ENCODE measurements at places on chromosomes 11 and 22.

GRCh38 chr11:35142481-35143075 is 3.6 kb downstream of the CD44 start:
- DNase-seq = peak; percentile 90

GRCh38 chr22:42203609-42204008 is 66.8 kb downstream of the TCF20 start:
- no peak for DNase-seq

GRCh38 chr11:120425527-120425926 is 86.0 kb upstream of the GRIK4 start:
- DNase-seq = no peak

- no peak for DNase-seq
Observed at GRCh38 chr22:46104170-46104880, 46.0 kb upstream of the PPARA start.

DNA sequence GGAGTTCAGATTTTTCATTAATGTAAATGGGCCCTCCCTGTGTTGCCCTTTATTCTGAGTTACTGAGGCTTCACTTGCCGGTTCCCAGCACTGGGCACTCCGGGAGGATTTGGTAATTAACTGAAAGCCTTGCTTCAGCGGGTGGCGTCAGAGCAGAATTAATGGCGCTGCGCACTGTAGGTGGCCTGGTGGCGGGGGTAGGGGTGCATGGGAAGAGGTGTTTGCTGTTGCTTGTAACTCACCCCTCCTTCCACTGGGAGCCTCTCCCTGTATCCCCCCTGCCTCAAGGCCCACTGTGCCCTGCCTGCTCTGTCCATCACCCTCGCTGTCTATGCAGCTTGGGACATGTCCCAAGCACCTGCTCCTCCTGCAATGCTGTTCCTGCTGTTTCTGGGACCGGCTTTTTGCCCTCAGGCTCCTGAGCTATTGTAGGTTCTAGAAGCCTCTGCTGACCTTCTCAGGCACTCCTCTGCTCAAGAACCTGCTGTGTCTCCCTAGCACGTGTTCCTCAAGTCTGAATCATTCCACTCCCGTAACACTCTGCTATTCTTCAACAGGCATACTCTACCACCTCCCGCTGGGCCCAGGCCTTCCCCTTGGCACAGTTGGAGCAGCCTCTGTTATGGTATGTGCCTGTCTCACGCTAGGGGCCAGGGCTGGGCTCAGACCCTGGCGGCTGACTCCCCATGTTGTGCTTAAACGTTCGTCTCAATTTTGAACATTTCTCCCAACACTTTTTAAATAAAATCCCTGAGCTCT is 24.4 kb downstream of the ARHGAP8 start:
- DNase-seq = no peak

DNA sequence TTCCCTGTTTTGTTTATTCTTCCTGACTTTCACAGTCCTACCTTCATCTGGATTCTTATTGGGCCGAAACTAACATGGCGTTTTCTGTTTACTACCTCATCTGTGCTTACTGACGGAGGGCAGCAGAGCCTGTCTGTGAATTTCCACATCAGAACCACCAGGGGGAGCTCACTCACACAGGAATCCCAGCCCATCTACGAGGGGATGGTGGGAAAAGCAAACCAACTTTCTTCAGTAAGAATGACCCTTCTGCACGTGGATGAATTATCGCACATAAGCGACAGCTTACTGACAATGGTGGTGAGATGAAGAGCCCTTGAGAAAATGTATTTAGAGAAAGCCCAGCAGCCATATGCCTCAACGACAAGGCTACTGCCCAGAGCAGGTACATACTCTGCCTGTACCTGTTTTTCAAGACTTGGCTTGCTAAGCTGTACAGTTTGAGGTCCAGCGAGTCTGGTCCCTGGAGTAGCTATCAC is 42.5 kb downstream of the LARGE2 start:
- DNase-seq = peak; percentile 80

DNA sequence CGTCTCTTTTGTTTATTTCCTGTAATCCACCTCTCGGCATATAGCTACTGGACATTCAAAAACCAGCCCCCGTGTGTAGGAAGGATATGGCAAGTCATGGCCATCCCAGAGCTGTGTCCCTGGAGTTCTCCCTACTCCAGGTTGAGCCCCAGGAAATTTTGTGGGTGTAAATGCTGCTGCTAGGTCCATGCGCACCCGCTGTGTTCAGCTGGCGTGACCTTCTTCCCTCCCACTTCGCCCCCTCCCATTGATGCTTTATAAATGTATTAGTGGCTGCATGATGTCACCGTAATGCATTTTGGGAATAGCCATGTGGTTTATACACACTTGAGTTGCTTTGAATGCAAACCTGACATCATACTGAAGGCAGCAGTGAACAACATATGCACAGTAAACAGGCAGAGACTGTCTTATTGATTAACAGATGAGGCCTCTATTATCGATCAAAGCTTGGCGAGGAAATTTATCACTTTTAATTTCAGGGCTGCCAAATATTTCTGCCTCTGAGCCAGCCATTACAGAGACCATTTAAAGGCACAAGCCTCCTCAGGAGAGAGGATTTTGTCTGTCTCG is 113.6 kb upstream of the NNMT start:
- no peak for DNase-seq

DNA sequence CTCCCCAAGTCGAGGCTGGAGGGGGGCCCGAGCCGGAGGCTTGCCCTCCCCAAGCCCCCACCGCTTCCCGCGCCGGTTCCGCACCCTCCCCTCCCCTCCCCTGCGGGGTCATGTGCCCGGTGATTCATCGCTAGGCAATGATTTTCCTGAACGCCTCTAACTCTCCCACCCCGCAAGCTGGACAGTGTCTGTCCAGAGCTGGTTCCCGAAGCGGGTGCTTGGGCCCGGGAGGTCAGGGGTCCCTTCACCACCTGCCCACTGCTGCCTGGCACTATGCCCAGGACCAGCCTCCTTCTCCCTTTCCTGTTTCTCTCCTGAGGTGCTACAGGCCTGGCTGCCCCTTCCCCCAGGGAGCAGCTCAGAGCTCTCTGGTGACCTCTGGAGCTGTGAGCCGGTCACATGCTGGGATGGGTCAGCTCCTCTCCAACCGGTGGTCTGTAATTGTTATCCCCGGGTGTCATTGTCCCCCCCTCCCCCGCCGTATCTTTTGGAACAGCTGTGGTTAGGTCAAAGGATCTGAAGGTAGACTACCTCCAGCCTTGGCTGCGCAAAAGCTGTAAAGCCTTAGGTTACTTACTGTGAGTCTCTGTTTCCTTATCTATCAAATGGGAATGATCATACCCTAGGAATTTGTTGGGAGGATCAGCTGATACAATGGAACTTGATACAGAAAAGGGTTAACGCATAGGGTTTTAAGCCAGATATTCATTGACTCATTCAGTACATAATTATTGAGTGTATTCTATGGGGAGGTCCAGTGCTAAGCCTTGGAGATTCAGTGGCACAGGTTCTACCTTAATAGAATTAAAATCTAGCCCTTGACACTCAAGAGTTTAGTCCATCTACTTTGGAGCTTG is 753 bp downstream of the STX3 start:
- peak; percentile 87 for DNase-seq

DNA sequence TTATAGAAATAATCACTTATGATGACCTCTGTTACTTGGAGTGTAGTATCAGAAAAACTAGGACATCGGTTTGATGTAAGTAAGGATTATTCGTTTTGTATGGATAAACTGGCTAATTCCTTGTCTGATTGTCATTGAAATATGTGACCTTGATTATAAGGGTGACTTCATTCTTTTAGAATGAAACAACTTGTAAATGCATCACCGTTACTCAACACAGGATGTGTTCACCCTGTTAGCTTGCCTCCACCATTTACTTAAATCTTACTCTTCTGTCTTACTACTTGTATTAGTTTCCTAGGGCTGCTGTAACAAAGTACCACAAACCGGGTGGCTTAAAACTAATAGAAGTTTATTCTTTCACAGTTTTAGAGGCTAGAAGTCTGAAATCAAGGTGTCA is 7.9 kb downstream of the SFI1 start:
- DNase-seq = peak; percentile 56

GRCh38 chr11:117187428-117187798 is 8.9 kb downstream of the SIDT2 start:
- no peak for DNase-seq

GRCh38 chr11:86940122-86940777 is 14.9 kb downstream of the FZD4 start:
- DNase-seq = no peak

DNA sequence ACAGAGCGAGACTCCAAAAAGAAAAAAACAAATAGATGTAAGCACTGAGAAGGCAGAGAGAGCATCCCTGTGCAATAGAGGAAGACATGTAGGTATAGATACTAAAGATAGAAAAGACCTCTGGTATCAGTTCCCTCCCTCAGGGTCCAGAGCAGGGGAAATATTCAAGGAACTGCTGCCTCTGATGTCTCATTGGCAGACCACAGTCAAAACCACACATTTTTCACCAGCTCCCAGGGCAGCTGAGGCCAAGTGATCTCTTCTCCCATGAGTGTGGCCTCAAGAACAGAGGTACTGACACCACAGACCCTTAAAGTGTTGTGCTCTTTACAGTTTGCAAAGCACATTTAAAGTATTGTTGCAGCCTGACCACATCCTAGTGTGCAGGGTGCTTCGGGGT is 288.5 kb downstream of the NTM start:
- no peak for DNase-seq

DNA sequence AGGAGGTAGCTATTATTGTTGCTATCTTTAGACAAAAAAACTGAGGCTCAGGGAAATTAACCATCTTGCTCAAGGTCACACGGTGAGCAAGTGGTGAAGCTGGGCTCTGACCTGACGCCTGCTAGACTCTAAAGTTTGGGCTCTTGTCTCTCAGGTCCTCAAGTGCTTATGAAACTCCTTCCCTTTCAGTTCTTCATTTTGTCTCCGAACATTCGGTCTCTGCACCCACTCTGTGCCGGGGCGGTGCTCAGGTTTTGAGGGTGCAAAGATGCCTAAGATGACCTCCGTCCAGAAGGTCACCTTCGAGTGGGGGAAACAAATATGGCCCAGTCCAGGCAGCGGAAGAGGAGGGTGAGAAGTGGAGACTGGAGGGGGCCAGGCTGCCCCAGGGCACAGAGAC is 16.0 kb downstream of the OVOL1 start:
- no peak for DNase-seq

- peak; percentile 10 for DNase-seq
Observed at GRCh38 chr22:44597616-44598015, 99.6 kb upstream of the RTL6 start.

- DNase-seq = peak; percentile 36
Observed at GRCh38 chr11:123235117-123235655, 40.1 kb upstream of the CLMP start.

GRCh38 chr11:116481126-116481675 is 291.6 kb downstream of the BUD13 start:
- no peak for DNase-seq

- DNase-seq = no peak
Observed at GRCh38 chr11:128747728-128748148, 53.9 kb downstream of the FLI1 start.

- DNase-seq = peak; percentile 79
Observed at GRCh38 chr22:34879001-34879400, 187.0 kb upstream of the ISX start.
